ENCODE measurements at places on chromosomes 16 and 17.

GRCh38 chr16:13439766-13440165, 480.2 kb upstream of the ERCC4 start:
- DNase-seq = no peak

DNA sequence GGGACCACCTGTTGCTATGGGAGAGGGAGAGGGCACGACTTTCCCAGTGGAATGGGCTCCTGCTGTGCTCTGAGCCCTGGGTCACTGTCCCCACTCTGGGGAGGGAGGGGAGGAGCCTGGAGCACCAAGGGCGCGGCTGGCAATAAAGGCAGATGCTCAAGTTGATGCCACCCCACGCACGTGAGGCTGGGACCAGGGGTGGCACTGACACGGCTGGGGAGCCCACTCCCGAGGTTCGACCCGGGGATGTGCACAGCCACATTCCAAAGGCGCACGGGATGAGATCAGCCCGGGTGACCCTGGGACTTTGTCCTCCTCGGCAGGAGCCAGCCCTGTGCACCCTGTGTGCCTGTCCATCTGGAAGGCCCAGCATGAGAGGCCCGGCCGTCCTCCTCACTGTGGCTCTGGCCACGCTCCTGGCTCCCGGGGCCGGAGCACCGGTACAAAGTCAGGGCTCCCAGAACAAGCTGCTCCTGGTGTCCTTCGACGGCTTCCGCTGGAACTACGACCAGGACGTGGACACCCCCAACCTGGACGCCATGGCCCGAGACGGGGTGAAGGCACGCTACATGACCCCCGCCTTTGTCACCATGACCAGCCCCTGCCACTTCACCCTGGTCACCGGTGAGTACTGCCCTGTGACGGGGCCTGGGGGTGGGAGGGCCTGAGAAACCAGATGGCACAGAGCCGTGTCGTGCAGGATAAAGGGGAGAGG, at the start of gene ENPP7:
Gene ENPP7, plus strand, starts transcription at position 175 of the 715 bp plus-strand sequence. Its CDS starts 197 bp downstream, at position 372.
- no peak for DNase-seq

DNA sequence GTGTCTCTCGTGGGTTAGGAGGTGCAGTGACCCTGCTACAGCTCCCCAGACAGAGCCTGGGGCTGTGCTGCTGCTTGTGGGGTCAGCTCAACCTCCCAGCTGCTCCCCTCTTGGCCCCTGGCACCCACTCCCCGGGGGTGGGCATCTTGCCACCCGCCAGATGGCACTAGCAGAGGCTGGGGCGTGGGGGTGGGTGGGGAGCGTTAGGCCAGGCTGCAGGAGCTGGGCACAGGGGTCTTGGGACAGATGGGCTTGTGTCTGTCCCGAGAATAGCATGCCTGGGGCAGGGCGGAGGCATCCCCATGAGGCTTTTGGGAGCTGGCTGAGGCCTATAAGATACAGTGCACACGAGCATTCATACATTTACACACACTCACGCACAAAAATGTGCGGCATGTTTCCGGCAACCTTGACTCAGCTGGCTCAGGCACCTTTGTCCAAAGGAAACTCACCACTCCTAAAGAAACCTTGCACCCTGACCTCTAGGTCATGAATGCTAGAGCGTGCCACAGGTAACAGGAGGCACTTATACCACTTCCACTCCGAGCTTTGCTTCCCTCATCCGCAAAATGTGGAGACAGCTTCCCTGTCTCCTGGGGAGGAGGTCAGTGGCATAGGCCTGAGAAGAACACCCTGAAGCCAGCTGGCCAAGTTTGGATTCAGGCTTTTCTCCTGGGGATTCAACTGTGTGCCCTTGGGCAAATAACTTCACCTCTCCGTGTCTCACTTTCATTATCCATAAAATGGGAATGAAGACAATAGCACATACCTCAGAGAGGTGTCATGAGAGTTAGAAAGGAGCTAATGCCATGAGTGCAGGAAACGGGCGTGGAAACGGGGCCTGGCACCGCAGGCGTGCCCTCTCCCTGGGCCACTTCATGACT, 78.9 kb upstream of the LHX1 start:
- DNase-seq = no peak

GRCh38 chr17:57017625-57018024, 39.7 kb downstream of the SCPEP1 start:
- no peak for DNase-seq

DNA sequence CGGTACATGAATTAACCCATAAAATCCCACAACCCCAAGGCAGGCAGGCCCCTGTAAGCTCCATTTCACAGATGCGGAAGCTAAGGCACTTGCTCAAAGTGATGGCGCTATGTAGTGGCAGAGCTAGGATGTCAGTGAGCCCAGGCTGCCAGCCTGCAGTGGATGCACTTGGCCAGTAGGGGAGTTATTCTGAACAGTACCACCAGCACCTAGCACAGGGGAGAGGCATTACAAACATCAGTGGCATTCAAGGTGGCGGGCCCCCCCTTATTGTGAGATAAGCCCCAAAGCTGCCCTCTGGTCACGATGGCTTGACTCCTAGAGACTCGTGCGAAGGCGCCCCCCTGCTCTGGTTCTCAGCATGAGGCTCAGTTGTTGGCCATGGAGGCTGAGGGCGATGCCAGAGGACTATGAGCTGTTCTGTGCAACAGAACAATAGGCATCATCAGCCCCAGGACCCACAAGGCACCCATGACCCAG, 33.8 kb downstream of the GTF3C1 start:
- DNase-seq = no peak

DNA sequence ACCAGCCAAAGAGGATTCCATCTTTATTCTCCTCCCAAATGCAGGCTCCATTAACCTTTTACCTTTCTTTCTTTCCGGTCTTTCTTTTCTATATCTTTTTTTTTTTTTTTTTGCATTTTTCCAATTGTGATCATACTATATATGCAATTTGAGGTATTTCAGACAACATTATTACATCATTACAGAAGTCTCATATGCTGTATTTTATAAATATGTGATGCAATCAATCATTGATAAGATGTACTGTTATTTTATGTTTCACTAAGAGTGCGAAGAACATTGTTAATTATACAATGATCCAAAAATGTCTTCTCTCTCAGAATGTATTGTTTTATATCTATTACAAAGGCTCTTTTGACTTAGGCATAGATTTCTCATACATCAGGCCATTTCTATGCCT, 683.1 kb downstream of the WWOX start:
- DNase-seq = no peak

- no peak for DNase-seq
Observed at GRCh38 chr17:41777574-41778188, 8.8 kb downstream of the JUP start.

GRCh38 chr17:66873962-66874361, 39.0 kb downstream of the CACNG5 start:
- DNase-seq = no peak

- DNase-seq = no peak
Observed at GRCh38 chr17:64580384-64581315, 73.9 kb downstream of the CEP95 start.

DNA sequence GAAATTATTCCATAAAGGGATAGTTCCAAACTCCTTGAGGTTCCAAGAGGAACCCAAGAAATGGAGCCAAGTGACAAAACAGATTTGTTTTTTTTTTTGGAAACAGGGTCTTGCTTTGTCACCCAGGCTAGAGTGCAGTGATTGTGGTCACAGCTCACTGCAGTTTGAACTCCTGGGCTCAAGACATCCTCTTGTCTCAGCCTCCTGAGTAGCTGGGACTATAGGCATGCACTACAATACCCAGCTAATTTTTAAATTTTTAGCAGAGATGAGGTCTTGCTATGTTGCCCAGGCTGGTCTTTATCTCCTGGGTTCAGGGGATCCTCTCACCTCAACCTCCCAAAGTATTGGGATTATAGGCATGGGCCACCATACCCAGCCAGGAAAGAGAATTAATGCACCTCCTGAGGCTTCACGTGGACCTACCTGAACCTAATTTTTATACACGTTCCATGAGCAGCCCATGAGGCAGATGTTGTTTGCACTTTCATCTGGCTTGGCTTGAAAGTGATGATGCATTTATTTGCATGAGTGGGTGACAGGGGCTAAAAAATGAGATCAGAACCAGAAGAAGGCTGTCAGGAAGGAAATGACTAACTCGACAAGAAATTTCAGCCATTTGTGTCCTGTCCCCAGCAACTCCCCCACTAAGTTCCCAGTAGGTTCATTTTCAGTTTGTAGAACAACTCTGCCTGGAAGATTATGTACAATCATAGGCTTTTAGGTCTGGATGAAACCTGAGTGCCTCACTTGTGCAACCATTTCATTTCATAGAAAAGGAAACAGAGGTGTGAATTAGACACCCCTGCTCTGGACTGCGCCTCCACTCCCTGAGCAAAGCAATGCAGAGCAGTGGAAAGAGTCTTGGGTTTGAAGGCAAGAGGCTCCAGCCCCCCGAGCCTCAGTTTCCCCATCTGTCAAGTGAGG, 10.3 kb upstream of the IRF8 start:
- DNase-seq = no peak

- DNase-seq = no peak
Observed at GRCh38 chr17:4560837-4561256, 470 bp upstream of the GGT6 start.

GRCh38 chr17:41063449-41063848, 2.2 kb downstream of the KRTAP2-4 start:
- DNase-seq = no peak

GRCh38 chr17:43987131-43988021, 17.0 kb upstream of the NAGS start:
- DNase-seq = no peak

GRCh38 chr16:57244463-57244766, 644 bp upstream of the ARL2BP start:
- no peak for DNase-seq

DNA sequence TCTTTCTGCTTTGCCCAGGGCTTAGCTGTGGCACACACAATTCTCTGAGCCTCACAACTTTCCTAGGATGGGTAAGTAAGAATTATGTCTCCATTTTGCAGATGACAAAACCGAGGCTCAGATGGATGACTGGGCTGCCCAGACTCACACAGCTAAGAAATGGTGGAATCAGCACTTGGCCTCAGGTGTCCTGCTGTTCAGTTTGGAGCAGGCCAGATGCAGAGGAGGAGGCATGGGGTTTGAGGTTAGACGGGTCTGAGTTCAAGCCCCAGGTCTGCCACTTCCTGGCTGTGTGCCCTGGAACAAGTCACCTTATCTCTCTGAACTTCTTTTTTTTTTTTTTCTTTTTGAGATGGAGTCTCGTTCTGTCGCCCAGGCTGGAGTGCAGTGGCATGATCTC, 1.7 kb upstream of the MEOX1 start:
- no peak for DNase-seq

DNA sequence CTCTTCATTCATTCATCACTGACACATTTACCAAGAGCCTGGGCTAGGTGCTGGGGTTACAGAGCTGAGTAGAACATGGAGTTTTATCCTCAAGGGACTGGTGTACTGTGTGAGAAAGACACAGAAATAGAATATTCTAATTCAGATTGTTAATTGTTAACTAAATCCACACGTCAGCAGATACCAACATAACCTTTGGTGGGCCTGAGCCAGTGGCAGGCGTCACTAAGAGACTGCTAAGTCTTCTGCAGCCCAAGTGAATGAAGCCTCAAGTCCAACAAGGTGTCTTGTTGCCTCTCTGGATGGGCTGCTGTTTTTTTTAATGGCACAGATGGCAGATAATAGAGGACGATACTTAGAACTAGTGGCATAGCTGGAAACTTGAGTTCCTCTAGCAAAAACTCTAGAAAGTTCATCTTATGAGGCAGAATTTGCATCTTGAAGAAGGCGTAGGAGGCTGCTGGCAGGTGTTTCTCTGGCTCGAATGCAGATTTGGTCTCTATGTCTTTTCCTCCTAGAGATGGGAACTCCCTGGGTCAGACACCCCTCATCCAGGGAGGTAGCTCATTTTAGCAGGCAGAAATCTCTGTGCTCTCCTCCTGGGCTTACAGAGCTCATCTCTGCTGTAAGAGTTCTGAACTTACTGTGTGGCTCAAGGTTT, 179.5 kb downstream of the NTN1 start:
- no peak for DNase-seq

- DNase-seq = no peak
Observed at GRCh38 chr17:55829995-55830612, 79.3 kb downstream of the PCTP start.

- no peak for DNase-seq
Observed at GRCh38 chr17:9672266-9672665, 26.9 kb downstream of the USP43 start.

DNA sequence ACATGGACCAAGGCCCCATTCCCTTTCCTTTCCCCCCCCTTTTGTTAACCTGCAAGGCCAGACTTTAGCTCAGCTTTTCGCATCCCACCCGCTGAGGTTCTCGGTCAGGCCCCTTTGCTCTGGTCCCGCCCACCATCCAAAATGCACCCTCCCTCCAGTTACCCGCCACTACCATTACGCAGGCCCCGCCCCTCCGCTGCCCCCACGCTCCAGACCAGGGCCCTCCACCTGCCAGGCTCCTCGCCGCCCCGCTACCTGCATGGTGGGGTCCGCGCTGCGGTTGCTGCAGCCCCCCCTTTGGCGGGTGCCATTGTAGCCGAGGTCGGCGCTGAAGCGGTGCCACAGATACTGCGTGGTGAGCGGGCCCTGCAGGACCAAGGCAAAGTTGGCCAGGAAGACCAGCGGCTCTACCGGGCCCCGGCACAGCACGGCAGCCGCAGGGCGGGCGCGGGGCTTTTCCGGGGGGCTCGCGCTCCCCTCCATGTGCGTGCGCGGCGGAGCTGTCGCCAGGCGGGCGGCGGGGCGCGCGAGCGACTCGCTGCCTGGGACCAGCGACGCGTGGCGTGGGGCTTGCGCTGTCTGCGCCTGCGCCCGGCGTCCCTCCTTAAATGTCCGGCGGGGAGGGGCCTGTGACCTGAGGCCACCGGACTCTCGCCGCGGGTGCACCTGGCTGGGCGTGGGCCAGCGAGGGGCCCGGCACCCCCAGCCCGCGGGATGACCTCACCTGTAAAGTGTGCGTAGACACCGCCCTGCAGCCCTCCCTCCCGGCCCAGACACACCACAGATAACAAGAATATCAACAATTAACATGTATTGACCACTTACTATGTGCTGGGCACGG, at the start of gene SLC46A1:
Gene SLC46A1, minus strand, starts transcription at position 581 of the 841 bp plus-strand sequence. Its CDS starts 98 bp downstream, at position 483.
- no peak for DNase-seq

DNA sequence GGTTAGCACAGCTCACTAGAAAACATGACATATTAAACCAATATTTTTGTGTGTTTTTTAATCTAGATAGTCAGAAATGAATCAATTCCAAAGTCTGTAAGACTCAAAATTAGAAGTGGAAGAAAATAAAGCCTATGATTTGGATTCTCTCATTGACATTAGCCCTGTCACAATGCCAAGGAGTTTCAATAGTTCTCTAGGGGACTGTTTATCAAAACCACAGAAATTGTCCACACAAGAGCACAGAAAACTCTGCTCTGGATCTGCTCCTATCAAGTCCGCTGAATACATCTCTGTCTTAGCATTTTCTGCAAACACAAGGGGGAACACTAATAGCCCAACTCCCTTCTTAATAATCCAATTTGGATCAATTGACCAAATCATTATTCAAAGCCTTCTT, 152.0 kb downstream of the HS3ST3B1 start:
- no peak for DNase-seq

GRCh38 chr16:49468611-49469310, 95.2 kb downstream of the C16orf78 start:
- no peak for DNase-seq

GRCh38 chr16:85473323-85473722, 139.8 kb upstream of the GSE1 start:
- no peak for DNase-seq

- no peak for DNase-seq
Observed at GRCh38 chr17:12041312-12041711, 20.6 kb downstream of the MAP2K4 start.

Measured in esophagus squamous epithelium (tissue), 5 donors.